ENCODE measurements at places on chromosomes 12 and 14.

DNA sequence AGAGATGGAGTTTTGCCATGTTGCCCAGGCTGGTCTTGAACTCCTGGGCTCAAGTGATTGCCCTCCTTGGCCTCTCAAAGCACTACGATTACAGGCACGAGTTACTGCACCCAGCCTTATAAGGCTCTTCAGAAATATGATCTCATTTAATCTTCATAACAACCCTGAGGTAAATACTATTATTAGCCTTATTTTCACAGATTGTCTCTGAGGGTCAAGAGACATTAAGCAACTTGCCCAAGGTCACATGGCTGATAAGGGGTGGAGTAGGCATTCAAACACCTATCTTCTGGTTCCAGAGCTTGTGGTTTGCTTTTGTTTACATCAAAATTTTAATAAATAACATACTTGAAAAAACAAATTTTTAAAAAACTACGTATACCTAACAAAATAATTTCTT is 5.1 kb downstream of the PRKAG1 start:
- peaks cover 29% of the 10 kb centered on the region for H3K4me1 ChIP-seq
- H3K27ac ChIP-seq: no peak overlapping the region
- H3K36me3 ChIP-seq: peaks cover 21% of the 10 kb centered on the region
- DNase-seq: no peak
- H3K27me3 ChIP-seq: no peaks in the 10 kb centered on the region

GRCh38 chr12:26633591-26634210 is 199.3 kb downstream of the ITPR2 start:
- no peaks in the 10 kb centered on the region for H3K4me1 ChIP-seq
- DNase-seq: no peak
- no peaks in the 10 kb centered on the region for H3K27me3 ChIP-seq
- no peaks in the 10 kb centered on the region for H3K36me3 ChIP-seq

GRCh38 chr14:77314539-77315457 is 5.9 kb downstream of the POMT2 start:
- no peaks in the 10 kb centered on the region for H3K36me3 ChIP-seq
- no peak overlapping the region for H3K4me3 ChIP-seq
- no peak for DNase-seq
- no peaks in the 10 kb centered on the region for H3K27me3 ChIP-seq
- peaks cover 20% of the 10 kb centered on the region for H3K4me1 ChIP-seq

DNA sequence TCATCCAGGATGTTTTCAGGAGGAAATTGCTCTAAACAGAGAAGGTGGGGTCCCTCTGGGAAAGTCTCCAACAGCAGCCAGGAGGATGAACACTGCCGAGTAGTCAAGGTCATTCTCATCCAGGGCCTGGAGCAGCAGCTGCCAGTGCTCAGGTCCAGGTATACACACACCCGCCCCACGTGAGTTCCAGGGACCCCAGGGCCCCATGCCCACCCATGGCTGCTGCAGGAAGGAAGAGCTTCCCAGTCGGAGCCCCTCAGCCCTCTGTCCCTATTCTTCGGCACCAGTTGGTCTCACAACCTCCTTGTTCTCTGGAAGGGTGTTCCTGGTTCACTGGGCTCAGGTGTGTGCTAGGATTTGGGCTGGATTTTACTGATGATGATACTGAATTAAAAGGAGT is 72.7 kb downstream of the ACTN1 start:
- H3K36me3 ChIP-seq: peaks cover 74% of the 10 kb centered on the region
- H3K4me3 ChIP-seq: no peak overlapping the region
- DNase-seq: no peak
- H3K4me1 ChIP-seq: no peaks in the 10 kb centered on the region

DNA sequence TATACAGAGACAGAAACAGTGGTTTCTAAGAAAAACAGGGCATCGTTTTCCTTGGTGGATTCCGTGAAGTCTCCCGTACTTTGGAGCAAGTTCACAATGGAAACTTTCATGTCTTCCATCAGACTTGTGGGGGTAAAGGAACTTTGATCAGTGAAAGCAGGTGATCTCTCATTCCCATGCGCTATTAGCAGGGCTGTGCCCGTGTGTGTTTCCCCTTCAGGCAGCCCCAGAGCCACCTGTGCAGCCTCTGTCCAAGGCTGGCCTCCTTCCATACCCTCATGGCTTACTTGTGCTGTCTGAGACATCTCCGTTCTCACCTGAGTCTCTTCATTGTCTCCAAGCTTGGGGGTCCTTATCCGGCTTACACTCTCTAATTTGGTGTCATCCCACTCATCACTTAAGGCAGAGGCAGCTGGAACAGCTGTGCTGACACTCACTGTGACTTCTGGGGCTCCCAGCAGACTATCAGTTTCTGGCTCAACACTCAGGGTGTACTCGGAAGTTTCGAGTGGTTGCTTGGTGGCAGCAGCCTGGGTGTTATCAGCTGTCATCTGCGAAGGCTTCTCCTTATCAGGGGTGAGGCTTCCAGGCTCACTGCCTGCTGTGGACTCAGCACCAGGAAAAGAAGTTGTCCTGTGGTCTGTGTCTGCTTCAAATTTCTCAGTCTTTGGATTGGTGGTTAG is 13.8 kb downstream of the ARMH4 start:
- no peak overlapping the region for H3K27ac ChIP-seq
- no peak overlapping the region for H3K4me3 ChIP-seq
- H3K27me3 ChIP-seq: no peaks in the 10 kb centered on the region

- no peaks in the 10 kb centered on the region for H3K36me3 ChIP-seq
- H3K4me3 ChIP-seq: peak overlapping the region; percentile 99
- peak overlapping the region; percentile 98 for H3K27ac ChIP-seq
- DNase-seq: no peak
- H3K4me1 ChIP-seq: peaks cover 20% of the 10 kb centered on the region
Measured at GRCh38 chr12:79934281-79935020, 446 bp downstream of the PPP1R12A start.

DNA sequence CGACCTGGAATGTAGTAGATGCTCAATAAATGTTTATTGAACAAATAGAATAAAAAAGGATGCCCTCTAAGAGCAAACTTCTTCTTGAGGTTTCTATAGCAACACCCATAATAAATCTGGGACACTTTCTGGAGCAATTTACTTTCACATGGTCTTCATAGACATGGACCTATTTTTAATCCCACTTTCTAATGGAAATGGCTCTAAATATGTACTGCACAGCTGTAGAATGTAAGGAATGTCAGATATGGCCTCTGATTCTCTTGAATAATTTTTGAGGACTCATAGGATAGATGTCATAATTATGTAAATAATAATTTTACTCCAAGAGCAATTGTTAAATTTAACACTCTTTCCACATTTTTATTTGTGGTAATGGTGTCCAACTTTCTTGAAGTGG is 133.5 kb upstream of the DAAM1 start:
- DNase-seq: no peak
- H3K27ac ChIP-seq: no peak overlapping the region
- no peaks in the 10 kb centered on the region for H3K36me3 ChIP-seq
- no peak overlapping the region for H3K4me3 ChIP-seq

GRCh38 chr12:131454418-131455217 is 256.3 kb upstream of the SFSWAP start:
- DNase-seq: peak; percentile 55
- no peaks in the 10 kb centered on the region for H3K4me1 ChIP-seq
- H3K27me3 ChIP-seq: peaks cover 4% of the 10 kb centered on the region

DNA sequence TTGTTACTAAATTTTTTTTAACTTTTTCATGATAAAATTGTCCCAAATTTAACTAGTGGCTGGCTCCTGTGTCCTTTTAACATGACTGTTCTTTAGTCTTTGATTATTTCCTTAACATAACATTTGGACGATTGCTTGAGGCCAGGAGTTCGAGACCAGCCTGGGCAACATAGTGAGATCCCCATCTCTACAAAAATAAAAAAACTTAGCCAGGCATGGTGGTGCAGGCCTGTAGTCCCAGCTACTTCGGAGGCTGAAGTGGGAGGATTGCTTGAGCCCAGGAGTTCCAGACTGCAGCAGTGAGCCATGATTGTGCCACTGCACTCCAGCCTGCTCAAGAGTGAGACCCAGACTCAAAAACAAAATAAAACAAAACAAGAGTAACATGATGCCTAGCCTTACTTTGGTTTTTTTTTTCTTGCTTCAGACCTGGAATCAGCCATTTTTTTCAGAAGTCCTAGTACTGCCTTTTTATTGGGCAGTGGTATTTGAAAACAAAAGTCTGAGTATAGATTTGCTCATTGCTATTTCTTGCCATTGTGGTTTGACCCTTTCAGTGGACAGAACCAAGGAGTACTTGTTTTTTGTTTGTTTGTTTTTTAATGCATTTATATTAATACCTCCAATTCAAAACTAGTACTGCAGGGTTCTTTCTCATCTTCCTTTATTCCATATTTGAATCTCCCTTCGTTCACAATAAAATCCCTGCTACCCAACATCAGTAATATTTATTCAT is 4.8 kb downstream of the TOGARAM1 start:
- DNase-seq: no peak
- no peaks in the 10 kb centered on the region for H3K27me3 ChIP-seq
- H3K27ac ChIP-seq: no peak overlapping the region
- no peak overlapping the region for H3K4me3 ChIP-seq
- no peaks in the 10 kb centered on the region for H3K36me3 ChIP-seq

GRCh38 chr14:93303659-93304058 is 29.2 kb downstream of the BTBD7 start:
- H3K4me1 ChIP-seq: peaks cover 52% of the 10 kb centered on the region
- H3K36me3 ChIP-seq: no peaks in the 10 kb centered on the region
- DNase-seq: peak; percentile 48
- no peaks in the 10 kb centered on the region for H3K27me3 ChIP-seq
- H3K4me3 ChIP-seq: no peak overlapping the region

DNA sequence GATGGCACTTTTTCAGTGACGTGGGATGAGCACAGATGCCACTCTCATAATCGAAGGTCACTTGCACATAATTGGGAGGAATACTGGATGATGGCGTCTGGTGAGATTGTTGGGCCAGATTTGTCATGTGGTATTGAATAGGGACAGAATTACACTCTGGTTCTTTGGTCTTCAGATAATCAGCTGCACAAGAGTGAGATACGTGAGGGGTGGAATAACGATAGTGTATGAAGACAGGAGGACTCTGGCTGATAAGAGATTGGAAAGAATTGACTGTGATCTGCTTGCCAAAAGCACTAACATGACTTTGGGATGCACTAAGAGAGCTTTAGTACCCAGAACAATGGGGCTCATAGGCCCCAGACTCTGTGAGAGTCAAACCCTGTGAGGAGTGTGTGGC is 7.0 kb upstream of the RABGGTA start:
- peaks cover 9% of the 10 kb centered on the region for H3K4me1 ChIP-seq
- no peak for DNase-seq
- H3K27ac ChIP-seq: no peak overlapping the region
- no peak overlapping the region for H3K4me3 ChIP-seq
- no peaks in the 10 kb centered on the region for H3K27me3 ChIP-seq
- no peaks in the 10 kb centered on the region for H3K36me3 ChIP-seq

DNA sequence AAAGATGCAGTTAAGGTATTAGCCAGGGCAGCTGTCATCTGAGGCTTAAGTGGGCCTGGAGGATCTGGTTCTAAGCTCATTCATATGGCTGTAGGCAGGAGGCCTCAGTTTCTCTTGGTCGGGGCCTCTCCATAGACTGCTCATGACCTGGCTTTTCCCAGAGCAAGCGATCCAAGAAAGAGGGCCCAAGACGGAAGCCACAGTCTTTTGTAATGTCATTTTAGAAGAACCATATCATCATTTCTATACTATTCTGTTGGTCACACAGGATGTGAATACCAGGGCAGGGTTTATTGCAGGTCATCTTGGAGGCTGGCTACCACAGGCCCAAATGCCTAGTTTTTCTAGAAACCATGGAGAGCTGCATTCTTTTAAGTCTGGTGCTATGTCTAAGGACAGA is 47.7 kb downstream of the GNG2 start:
- H3K27ac ChIP-seq: no peak overlapping the region
- H3K4me3 ChIP-seq: no peak overlapping the region
- no peak for DNase-seq
- H3K4me1 ChIP-seq: no peaks in the 10 kb centered on the region
- no peaks in the 10 kb centered on the region for H3K36me3 ChIP-seq
- no peaks in the 10 kb centered on the region for H3K27me3 ChIP-seq

- H3K27me3 ChIP-seq: no peaks in the 10 kb centered on the region
- no peak overlapping the region for H3K4me3 ChIP-seq
- peak; percentile 70 for DNase-seq
- H3K4me1 ChIP-seq: peaks cover 11% of the 10 kb centered on the region
Measured at GRCh38 chr12:62537551-62537950, 70.9 kb downstream of the MON2 start.

GRCh38 chr14:103286968-103287850 is 46.8 kb upstream of the EIF5 start:
- no peaks in the 10 kb centered on the region for H3K27me3 ChIP-seq
- H3K27ac ChIP-seq: no peak overlapping the region
- H3K4me1 ChIP-seq: no peaks in the 10 kb centered on the region
- DNase-seq: no peak
- no peak overlapping the region for H3K4me3 ChIP-seq
- H3K36me3 ChIP-seq: no peaks in the 10 kb centered on the region

GRCh38 chr12:52201451-52201839 is 9.6 kb upstream of the KRT80 start:
- no peak overlapping the region for H3K4me3 ChIP-seq
- H3K27ac ChIP-seq: no peak overlapping the region
- H3K27me3 ChIP-seq: no peaks in the 10 kb centered on the region
- no peaks in the 10 kb centered on the region for H3K36me3 ChIP-seq

- H3K36me3 ChIP-seq: no peaks in the 10 kb centered on the region
- no peak overlapping the region for H3K4me3 ChIP-seq
- no peaks in the 10 kb centered on the region for H3K4me1 ChIP-seq
- H3K27me3 ChIP-seq: no peaks in the 10 kb centered on the region
- H3K27ac ChIP-seq: no peak overlapping the region
Measured at GRCh38 chr14:29475641-29476040, 452.0 kb downstream of the PRKD1 start.

GRCh38 chr14:101623685-101624444 is 62.6 kb downstream of the DIO3 start:
- no peaks in the 10 kb centered on the region for H3K36me3 ChIP-seq
- H3K4me3 ChIP-seq: no peak overlapping the region
- H3K27me3 ChIP-seq: no peaks in the 10 kb centered on the region

DNA sequence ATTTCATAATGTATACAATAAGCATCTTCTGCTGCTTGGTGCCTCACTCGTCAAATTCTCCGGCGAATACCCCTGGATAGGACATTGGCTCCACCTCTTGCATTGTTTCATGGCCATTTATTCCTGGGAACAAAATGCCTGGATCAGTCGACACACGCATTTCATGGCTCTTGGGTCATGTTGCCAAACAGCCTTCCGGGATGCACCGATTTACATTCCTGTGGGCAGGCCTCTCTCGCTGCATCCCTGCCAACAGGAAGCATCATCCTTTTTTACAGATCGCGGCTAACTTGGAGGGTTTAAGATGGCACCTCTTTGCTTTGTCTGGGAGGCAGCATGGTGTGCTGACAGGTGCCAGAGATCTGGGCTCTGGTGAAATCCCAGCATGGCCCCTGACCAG is 32.7 kb upstream of the RIMBP2 start:
- H3K27ac ChIP-seq: no peak overlapping the region
- H3K4me3 ChIP-seq: no peak overlapping the region
- no peaks in the 10 kb centered on the region for H3K27me3 ChIP-seq

DNA sequence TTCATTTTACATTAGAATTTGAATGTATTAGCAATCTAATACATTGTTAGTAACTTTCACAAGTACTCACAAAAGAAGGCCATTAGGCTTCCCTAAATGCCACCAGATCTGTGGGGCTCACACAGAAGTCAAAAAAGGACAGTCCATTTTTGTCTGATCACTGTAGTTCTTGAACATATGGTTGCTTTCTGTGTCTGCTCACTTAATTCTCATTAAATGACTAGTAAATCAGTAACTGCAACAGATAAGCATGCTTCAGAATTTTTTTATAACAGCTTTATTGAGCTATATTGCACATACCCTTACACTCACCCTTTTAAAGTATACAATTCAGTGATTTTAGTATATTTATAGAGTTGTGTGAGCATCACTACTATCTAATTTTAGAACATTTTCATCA is 71.4 kb downstream of the DENND5B start:
- peaks cover 31% of the 10 kb centered on the region for H3K4me1 ChIP-seq
- H3K36me3 ChIP-seq: no peaks in the 10 kb centered on the region
- no peak overlapping the region for H3K4me3 ChIP-seq
- DNase-seq: no peak

All from adrenal gland (tissue), 19 donors.